ENCODE measurements at places on chromosomes 6 and 20.

DNA sequence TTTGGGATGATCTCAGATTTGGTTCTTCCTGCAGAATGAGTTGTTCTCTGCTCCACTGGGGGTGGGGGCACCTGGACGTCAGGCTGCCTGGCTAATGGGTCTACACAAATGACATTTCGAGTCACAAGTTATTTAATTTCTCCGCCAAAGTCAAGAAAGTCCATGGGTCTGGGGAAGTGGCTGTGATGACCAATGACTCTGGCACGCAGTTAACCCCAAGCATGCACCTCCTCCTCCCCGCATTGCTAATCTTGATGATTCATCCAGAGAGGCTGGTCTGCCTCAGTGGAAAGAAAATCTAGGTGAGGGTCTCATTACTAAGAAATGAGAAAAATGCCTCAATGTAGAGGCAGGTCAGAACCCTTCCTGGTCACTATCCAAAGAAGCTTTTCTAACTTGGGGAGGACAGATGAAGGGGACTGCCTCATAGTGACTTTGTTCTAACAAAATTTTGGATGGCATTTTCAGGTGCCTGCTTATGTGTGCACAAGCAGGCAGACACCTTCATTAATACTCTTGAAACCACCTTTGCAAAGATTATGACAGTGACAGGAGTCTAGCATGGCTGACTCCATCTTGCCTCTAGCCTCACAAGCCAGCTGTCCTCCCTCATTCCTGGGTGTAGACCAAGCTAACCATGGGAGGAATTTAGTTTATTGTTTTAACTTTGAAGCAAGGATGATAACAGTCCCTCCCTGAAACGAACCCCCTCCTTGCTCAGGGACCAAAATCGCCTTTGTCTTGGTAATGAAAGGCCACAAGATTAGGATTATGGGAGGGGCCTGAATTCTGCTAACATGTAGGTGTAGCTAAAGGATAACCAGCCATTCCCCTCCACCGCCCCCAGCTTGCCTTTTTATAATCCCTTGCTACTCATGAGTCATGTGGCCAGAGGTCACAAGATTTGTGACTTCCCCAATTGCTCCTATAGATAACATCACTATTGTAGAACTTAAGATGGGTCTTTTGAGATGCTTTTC is 98.6 kb upstream of the MRPS10 start:
- DNase-seq = peak; percentile 84

DNA sequence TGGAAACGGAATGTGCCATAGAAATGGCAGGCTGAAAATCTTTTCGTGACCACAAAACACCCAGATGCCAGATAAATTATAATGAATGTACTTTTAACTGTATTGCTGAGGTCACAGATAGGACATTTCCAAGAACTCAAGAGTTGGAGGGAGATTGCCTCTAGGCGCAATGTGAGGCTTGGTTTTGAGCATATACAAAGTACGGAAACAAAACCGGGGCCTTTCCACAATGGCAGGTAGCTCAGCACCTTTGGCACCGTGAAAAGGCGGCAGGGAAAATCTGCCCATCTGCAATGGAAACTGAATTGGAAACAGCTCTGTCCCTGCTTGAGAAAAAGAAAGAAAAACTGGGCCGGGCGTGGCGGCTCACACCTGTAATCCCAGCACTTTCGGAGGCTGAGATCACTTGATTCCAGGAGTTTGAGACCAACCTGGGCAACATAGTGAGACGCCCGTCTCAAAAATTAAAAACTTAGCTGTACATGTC is 10.5 kb upstream of the C20orf144 start:
- no peak for DNase-seq

DNA sequence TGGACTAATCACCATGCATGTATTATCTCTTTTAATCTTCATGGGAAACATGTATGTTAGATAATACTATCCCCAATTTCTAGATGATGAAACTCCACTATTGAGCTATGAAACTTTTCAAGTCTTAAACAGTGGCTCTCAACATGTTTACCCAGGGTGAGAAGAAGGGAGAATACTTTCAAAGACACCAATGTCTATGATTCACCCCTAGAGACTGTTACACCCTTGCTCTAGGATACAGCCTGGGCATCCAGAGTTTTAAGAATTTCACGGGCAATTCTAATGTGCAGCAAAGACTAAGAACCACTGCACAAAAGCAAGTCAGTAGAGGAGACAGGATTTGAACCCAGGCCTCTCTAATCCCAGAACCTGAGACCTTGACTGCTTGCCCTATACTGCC is 47.8 kb downstream of the GFOD1 start:
- no peak for DNase-seq

DNA sequence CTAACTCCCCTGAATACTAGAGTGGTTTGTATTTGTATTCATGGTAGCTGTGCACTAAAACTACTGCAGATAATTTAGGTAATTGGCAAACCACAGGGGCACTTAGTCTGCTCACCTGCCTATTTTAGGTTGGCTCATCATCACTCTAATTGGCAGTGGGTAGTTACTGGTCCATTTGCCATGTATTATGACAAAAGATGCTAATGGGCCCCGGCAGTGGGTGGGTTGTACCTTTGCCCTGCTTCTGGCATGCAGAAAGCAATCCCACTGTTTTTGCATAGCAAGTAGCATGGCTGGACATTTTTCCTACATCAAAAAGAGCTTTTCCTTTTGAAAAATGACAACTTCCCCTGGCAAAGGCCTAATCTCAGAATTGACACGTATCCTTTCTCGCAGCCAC is 741.4 kb upstream of the MAP3K7 start:
- no peak for DNase-seq

DNA sequence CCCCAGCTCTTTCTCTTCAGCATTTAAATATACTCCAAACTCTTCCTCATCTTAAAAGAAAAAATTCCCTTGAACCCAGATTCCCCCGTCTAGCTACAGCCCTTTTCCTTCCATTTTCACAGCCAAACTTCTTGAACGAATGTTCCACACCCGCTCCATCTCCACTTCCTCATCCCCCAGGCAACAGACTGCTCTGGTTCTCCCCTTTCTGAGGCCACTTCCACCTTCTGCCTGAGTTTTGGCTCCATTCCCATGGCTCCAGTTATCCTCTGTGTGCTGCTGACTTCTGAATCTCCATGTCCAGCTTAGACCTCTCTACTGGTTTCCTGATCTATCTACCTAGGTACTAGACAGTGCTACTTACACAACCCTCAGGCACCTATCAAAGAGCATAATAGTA is 106.4 kb downstream of the RALGAPA2 start:
- DNase-seq = no peak

GRCh38 chr6:90126839-90127238 is 169.8 kb downstream of the BACH2 start:
- DNase-seq = no peak

DNA sequence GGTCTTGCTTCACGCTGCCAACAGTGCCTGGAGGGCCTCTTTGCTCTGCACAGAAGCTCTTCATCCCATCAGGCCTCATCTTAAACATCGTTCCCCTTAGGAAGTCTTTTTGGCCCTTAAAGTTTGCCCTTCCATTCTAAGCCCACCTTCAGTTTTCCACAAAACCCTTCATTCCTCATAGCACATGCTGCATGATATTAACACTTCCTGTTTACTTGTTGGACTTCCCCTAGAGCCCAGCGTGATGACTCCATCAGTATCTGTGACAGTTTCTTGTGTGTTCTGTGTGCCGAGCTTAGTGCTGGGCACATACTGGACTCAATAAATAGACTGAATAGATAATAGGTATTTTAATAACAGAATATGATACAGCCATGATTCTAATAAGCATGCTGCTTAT is 2.2 kb downstream of the NT5DC1 start:
- DNase-seq = no peak

DNA sequence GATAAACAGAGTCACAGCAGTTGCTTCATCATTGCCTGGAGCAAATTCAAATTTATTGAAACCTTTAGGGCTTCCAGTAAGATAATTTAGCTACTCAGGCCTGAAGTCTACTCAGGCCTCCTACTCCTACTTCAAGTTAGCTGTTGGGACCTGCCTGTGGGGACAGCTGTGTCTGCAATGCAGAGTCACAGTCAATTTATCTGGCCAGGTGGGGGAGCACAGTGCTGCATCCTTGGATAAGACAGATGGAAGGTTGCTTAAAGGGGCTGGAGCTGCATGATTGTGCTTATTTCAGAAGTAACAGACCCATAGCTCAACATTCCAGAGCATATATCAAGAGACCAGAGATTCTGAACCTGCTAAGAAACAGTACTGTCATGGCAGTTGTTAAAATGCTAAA is 932.1 kb downstream of the QKI start:
- DNase-seq = no peak

DNA sequence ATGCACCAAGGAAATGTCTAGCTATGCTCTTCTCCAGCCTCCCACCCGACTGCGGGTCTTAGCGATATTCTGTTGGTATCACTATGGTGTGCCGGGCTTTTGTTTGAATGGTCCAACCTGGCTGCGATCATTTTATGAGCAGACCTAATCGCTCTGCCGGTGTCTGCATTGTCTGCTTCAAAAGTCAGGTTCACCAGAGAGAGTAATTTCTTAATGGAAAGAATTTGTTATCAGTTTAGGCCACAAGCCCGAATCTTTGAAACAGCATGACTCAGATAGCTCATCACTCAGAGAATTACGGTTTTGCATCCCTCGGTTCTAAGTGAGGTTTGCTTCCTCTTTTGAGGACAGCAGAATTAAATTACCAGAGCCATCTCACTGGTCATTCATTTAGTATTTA is 521.0 kb upstream of the ARID1B start:
- no peak for DNase-seq

DNA sequence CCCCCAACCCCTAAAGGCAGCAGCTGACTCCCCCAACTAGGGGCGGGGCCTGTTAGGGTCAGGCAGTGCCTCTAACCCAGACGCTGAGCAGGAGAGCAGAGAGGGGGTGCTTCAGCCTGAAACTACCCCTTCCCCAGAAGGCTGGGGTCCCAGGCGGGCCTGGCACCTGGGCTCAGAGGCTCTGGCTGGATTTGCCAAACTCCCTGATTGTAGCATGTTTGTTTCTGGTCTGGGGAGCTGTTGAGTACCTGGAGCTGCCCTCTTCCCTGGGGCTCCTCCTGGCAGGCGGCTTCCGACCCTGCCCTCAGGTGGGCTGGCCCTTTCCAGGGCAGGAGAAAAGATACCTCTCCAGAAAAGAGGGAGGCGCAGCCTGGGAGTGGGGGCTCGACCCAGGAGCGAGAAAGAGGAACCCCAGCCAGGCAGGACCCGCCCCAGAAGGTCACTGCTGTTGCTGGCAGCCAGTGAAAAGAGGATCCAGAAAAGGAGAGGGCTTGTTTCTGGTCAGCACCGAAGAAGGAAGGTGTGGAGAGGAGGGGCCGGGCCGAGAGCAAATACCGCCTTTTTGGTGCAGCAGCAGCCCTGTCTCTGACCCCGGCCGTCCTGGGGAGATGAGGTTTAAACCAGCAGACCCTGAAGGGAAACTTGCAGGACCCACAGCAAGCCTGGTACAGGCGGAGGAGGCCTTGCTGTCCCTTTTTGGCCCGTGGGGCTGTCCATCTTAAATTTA is 810 bp upstream of the ABHD16B start:
- no peak for DNase-seq

- no peak for DNase-seq
Measured at GRCh38 chr6:143516690-143517446, 5.3 kb upstream of the FUCA2 start.

DNA sequence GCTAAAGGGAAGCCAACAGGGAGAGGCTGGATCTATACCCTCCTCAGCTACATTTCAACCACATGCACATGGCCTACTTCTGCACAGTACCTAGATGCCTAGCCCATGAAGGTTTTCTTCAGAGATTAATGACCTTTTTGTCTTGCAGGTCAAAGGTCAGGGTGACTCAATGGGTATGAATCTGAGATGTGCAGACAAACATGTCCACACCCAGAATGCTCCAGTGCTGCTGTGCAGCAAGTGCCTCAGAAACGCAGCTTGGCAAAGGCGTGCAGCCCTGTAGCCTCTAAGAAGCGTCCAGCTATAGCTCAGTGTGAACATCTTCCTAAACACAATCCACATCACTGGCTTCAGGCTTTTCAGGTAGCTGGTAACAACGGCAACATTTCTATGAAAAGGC is 24.4 kb downstream of the MAP1LC3A start:
- DNase-seq = no peak

DNA sequence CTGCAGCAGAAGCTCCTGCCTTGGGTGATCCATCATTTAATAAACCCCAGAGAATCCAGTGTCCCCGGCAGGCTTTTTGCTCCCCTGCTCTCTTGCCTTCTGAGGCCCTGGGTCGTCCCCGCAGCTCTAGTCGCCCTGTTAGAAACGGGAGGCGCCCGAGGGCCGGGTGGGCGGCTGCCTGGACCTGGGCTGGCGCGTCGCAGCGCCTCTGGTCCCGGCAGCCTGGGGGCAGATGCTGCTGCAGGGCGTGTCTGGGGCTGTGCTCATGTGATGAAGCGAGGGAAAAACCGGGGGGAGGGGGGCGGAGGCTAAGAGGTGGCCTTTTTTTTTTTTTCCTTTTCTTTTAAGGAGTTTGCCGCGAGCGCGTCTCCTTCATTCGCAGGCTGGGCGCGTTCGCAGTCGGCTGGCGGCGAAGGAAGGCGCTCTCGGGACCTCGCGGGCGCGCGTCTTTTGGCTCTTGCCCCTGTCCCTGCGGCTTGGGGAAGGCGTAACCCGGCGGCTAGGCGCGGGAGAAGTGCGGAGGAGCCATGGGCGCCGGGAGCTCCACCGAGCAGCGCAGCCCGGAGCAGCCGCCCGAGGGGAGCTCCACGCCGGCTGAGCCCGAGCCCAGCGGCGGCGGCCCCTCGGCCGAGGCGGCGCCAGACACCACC is 394 bp downstream of the AKAP12 start:
- DNase-seq = peak; percentile 45

DNA sequence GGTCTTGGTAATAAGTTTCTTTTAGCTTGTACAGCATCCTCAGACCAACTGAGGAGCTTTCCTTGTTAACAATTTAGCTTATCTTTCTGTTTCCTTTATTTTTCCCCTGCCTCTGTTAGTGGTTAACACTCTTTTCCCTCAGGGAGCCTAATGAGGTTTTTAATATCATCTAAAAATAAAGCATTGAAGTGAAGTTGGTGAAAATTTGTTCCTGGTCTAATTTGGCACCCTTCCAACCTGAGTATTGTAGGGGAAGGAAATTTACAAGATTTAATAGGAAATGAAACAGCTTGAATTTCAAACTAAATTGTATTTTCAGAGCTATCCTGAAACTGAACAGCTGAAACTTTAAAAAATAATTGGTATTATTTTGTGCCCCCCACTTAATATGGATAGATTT is 28.1 kb upstream of the VAPB start:
- no peak for DNase-seq

DNA sequence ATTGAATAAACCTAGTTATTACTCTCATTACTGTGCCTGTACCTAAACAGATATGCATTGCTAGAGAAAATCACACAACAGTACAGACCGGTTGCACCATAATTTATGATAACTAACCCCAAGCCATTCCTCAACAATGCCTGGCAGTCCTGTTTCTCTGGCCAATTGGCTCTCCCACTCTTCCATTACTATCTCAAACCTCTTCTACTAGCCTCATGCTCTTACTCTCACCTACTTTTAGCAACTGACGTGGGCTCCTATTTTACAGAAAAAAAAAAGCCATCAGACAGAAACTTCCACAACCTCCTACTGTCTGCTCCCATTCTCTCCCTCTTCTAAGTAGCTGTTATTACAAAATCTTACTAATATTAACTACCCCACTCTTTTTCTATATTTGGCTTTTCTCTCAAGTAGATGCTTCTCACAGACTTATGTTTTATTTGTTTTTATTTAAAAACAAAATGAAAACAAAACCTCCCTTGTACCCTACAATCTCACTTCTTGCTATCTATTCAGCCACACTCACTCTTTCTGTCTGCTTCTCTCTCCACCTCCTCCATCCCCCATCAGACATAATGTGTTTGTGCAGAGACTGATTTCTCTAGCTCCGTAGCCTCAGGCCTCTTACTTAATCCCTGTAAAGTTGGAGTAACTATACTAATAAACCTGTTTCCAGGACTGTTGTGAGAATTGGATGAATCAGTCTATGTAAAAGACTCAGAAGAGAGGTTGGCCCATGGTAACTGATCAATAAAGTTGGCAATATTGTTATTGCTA is 9.1 kb downstream of the GOPC start:
- no peak for DNase-seq

Measured in fibroblast of skin of left biceps (primary cell).